ENCODE measurements at places on chromosomes 3 and 15. TPM values are rescaled to one million over a fixed set of nuclear protein-coding genes. Genes with fewer than 3 reads are reported as not detected.
A peak's percentile ranks its signal among the peaks of the same experiment; 100 is the strongest.

The GPR149 gene
- total RNA-seq = not detected

GRCh38 chr3:60742606-60743145, 508.6 kb downstream of the FHIT start:
- no peak overlapping the region for H3K4me3 ChIP-seq
- H3K27me3 ChIP-seq = no peaks in the 10 kb centered on the region
- DNase-seq = peak; percentile 45

DNA sequence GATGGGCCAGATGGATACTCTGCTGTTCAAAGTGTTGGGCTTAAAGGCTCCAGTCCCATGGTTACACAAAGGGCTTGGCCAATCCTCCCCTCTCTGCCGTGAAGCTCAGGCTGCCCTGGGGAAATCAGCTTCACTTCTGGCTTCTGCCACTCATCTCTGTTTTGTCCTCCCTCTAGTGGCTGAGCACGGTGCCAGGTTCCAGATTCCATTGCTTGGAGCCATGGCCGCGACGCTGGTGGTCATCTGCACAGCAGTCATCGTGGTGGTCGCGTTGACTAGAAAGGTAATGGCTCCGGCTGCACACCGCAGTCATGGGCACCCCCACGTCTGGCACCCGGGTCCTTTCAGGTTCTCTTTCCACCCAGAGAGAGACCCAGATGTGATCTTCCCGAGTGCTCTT, 5.6 kb downstream of the TIGIT start:
- H3K36me3 ChIP-seq = no peaks in the 10 kb centered on the region
- DNase-seq = peak; percentile 64

The SCAANT1 gene
- total RNA-seq = not detected

GRCh38 chr3:37509069-37509468, 334.7 kb upstream of the LRRFIP2 start:
- H3K4me1 ChIP-seq = peaks cover 41% of the 10 kb centered on the region
- H3K27me3 ChIP-seq = no peaks in the 10 kb centered on the region
- H3K4me3 ChIP-seq = no peak overlapping the region
- no peak for DNase-seq
- H3K36me3 ChIP-seq = no peaks in the 10 kb centered on the region
- no peak overlapping the region for H3K27ac ChIP-seq

- H3K4me1 ChIP-seq = no peaks in the 10 kb centered on the region
- no peak overlapping the region for H3K4me3 ChIP-seq
- DNase-seq = no peak
- no peaks in the 10 kb centered on the region for H3K27me3 ChIP-seq
- no peaks in the 10 kb centered on the region for H3K36me3 ChIP-seq
- no peak overlapping the region for H3K27ac ChIP-seq
Measured at GRCh38 chr3:158804441-158804840, 2.6 kb downstream of the MFSD1 start.

The ASB14 gene
- not detected for total RNA-seq

The LEKR1 gene
- 1.6 TPM for total RNA-seq

The ARGFX gene
- not detected for total RNA-seq

GRCh38 chr15:37582852-37583251, 351.6 kb upstream of the TMCO5A start:
- H3K4me1 ChIP-seq = no peaks in the 10 kb centered on the region
- no peak overlapping the region for H3K4me3 ChIP-seq
- no peak overlapping the region for H3K27ac ChIP-seq
- DNase-seq = no peak

DNA sequence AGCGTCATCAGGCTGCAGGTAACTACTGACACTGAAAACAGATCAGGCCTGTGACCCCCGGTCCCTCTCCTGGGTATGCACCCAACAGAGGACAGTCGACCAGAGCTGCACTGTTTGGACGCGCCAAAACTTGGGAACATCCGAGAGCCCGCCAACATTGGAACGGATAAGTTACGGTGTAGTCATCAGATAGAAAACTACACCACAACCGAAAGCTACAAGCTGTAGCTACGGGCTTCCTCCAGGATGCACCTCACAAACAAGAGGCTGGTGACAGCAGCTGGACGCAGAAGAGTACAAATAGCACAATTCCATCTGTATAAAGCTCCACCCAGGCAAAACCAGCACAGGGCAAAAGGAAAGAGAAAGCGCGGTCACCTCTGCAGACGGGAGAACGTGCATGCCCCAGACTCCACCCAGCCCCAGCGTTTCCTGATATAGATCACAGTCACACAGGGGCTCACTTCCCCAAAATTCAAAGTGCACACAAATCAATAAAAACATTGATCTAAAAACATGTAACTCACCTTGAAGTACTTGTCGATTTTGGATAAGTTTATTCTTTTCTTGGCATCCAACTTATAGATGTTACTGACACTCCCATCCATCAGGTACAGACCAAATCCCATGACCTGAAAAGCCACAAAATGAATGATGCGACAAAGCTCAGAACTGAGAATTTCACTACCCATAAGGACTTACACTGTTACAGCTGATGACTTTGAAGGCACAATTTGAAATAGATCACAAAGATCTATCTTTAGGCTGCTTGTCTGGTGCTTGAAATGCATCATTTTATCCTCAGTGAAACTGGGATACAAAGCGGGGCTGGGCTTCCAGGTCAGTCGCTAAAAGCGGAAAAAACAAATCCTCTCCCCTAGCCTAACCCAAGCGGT, 43.3 kb downstream of the CYFIP1 start:
- H3K4me3 ChIP-seq = no peak overlapping the region
- H3K27ac ChIP-seq = no peak overlapping the region
- no peaks in the 10 kb centered on the region for H3K4me1 ChIP-seq
- no peak for DNase-seq

DNA sequence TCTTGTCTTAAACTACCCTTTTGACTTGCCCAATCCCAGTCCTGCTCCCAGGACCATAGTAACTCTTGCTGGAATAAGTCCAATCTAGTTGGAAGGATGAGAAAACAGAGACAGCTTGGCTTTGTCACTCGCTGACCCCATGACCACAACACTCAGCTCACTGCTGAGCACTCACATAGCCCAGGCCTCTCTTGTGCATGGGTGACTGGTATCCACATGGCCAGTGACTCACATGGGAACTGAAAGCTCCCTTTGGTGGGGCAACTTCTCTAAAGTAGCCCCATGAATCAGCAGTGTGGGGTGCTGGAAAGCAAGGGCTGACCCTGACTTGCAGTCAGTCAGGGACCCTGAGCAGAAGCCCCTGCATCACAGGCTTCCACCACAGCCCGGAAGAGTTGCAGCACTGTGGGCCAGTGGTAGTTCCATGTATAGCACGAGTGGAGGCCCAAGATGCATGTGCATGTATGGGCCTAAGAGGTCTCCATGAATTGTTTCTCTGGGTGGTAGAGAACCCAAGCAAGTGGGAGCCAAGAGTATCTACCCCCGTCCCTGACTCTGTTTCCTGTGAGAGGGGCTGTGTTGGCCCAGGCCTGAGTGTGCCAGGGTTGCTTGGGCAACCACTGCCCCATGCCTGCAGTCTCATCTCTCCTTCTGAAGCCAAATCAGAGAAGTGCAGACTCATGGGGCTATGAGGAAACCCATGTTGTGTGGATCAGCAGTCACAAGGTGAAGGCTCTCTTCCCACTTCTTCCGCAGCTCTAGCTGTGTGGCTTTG, 62.1 kb upstream of the XCR1 start:
- no peak overlapping the region for H3K4me3 ChIP-seq
- no peak overlapping the region for H3K27ac ChIP-seq
- no peaks in the 10 kb centered on the region for H3K27me3 ChIP-seq
- no peaks in the 10 kb centered on the region for H3K36me3 ChIP-seq
- no peak for DNase-seq

The FSIP1 gene
- total RNA-seq = 1.3 TPM

DNA sequence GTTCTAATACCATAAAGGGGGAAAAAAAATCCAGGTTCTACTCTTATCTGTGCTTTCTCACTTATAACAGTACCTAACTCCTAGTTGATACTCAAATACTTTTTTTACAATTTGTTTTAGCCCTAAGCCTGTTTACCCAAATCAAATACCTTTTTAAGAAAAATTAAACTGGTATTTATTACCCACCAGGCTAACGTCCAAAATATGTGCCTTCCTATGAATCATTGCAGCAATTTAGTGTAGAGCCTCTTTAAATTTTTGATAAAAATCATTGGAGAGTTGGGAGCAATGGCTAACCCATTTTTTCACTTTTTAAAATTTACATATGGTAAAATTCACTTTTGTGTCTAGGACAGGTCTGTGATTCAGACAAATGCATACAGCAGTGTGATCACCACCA, 27.9 kb downstream of the FILIP1L start:
- peak overlapping the region; percentile 78 for H3K27ac ChIP-seq
- DNase-seq = no peak
- peaks cover 55% of the 10 kb centered on the region for H3K4me1 ChIP-seq
- H3K36me3 ChIP-seq = no peaks in the 10 kb centered on the region

DNA sequence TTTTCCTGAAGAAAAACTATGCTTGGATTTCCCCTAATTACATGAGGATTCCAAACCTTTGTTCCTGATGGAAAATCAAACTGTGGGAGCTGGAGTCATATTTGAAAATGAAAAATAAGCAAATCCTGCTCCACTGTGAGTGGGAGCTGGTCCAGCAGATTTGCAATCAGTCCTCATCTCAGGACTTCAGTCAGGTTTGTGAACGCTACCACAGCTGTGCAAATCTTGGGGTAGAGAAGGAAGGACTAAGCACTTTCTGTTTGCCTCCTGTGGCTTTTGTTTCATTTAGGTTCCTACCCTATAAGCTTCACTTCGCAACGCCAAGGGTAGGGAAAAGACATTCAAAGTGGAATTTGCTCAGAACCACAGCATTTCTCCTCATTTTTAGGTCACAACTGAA, 238.2 kb downstream of the TUSC7 start:
- H3K4me3 ChIP-seq = no peak overlapping the region
- no peak for DNase-seq
- no peaks in the 10 kb centered on the region for H3K36me3 ChIP-seq
- H3K27me3 ChIP-seq = no peaks in the 10 kb centered on the region
- H3K4me1 ChIP-seq = no peaks in the 10 kb centered on the region
